Myocyte (in vitro differentiated cells): ENCODE measurements at places on chromosomes 4 and X. TPM values are rescaled to one million over a fixed set of nuclear protein-coding genes. Genes with fewer than 3 reads are reported as not detected.

The PNCK gene
- total RNA-seq, result 1.1 and 2.1 TPM in 2 replicates

The LNX1 gene
- 20.4 and 35.3 TPM in 2 replicates for total RNA-seq

The FOXR2 gene
- not detected in 2 replicates for total RNA-seq

The TKTL1 gene
- 0.26 TPM in 1 of 2 replicates, not detected in the other for total RNA-seq

The RTL9 gene
- total RNA-seq, result 0.52 and 1.2 TPM in 2 replicates

The GPRIN3 gene
- 0.10 and 0.35 TPM in 2 replicates for total RNA-seq

The ETFDH gene
- 21.9 and 25.4 TPM in 2 replicates for total RNA-seq

The GPRASP1 gene
- 1.3 and 1.8 TPM in 2 replicates for total RNA-seq

The NDNF gene
- total RNA-seq, result not detected in 2 replicates

- no peak for DNase-seq
Observed at GRCh38 chr4:10606483-10607155, 77.9 kb downstream of the CLNK start.

GRCh38 chrX:48003367-48003757 is 427 bp downstream of the ZNF182 start:
- no peak for DNase-seq

GRCh38 chr4:53321151-53321983 is 44.5 kb downstream of the SCFD2 start:
- peak; percentile 54 for DNase-seq

- DNase-seq, result peak; percentile 57
Observed at GRCh38 chrX:30302956-30303355, 6.2 kb downstream of the NR0B1 start.

- no peak for DNase-seq
Observed at GRCh38 chr4:86788826-86789225, 60.4 kb downstream of the SLC10A6 start.

DNA sequence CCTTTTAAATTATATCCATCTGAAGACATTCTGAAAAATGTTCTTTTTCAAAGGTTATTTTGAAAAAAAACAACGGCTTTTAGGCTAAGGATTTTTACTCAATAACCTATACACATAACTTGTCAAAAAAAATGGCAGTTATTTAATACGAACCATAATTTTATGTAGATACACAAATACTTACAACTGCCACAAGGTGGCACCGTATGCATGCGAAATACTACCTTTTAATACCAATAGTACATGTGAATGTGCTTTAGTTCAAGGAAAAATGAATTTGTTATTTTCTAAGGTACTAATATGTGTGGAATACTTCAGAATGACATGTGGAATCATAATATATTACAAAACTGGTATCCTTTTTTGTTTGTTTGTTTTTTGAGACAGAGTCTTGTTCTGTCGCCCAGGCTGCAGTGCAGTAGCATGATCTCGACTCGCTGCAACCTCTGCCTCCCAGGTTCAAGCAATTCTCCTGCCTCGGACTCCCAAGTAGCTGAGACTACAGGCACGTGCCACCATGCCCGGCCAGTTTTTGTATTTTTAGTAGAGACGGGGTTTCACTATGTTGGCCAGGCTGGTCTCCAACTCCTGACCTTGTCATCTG is 4.6 kb upstream of the MAD2L1 start:
- DNase-seq, result peak; percentile 68

GRCh38 chr4:87738483-87738882 is 60.9 kb upstream of the IBSP start:
- DNase-seq, result no peak

DNA sequence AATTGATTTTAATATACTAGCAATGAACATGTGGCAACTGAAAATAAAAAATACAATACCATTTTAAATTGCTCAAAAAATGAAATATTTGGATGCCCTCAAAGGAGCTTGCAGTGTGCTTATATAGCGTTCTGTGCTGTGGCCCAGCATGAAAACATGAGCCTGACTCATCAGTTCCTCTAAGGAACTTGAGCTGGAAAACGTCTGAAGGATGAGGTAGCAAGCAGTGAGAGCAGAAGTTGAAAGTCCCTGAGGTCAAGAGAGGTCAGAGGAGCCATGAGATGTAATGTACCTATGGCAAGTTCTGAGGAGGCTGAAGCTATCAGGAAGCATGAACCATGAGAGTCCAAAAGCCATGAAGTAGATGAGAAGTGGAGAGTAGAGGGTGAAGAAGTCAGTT is 59.7 kb downstream of the HMGB3 start:
- no peak for DNase-seq

DNA sequence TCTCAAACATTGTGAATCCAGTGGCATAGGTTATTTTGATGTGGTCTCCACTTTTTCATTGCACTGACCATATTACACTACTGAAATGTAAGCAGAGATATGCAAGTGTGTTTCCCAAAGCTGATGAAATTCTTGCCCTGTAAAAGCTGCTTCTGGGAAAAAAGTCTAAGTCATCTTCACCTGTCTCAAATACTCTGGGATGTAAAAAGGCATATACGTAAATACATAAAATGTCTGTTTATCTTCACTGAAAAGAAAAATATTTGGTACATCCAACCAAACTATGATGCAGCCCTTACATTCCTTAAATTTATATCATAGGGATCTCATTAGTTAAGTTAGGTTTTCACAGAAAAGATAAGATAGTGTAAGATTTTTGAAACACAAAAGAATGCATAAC is 7.9 kb downstream of the KDR start:
- DNase-seq, result no peak

DNA sequence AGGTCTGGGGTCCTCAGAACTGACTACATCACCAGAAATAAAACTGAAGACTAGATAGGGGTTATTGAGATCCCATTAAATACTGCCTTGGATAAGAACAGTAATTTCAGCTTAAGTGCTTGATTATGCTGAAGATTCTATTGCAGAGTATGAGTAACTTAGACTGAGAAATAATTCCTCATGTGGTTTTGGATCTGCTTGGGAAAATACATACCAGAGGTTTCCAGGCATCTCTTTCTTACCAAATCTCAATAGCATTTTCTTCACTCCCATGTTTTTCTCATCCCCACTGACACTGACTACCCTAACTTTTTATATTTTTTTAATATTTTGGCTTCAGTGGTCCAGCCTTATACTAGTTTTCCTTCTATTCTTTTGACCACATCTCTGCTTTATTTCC is 92.0 kb upstream of the TEX13D start:
- no peak for DNase-seq

DNA sequence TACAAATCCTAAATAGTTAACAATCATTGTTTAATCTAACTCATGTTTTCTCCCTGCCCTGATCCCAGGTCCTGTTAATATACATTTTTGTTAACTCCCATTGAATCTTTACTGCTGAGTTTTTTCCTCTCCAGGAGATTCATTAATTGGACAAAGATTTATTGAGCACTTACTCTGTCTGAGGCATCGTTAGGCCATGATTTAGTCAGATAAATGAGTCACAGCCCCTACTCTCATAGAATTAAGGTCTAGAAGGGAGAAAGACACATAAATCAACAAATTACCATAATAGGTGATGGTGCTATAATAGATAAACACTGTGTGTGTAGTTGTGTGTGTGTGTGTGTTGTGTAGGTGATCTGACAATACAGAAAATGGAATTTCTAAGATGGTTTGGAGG is 112.5 kb downstream of the MAPK10 start:
- no peak for DNase-seq

DNA sequence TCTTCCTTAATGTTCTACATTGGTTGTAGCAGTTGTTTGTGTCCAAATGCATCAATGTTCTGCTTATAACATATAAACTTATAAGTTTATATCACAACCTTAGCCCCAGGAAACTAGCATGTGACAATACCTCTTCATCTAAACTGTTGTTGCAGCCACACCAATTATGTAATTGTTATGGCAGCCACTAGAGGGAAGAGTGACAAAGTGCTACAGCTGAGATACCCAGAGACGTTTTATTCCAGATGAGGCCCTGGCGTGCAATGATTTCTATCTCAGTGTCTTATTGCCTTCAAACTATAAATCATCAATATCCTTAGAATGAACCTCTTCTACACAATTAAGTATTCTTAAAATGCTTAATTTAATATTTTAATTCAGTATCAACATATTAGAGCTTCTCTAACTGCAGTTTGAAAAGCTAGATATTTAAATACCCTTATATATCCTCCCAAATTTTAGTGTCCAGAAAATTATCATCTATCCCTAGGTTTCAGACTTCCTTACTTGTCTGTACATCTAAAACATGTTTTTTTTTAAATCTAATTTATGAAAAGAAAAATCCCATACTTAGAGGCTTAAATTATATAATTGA is 171.6 kb downstream of the PCDH10 start:
- DNase-seq, result peak; percentile 52

DNA sequence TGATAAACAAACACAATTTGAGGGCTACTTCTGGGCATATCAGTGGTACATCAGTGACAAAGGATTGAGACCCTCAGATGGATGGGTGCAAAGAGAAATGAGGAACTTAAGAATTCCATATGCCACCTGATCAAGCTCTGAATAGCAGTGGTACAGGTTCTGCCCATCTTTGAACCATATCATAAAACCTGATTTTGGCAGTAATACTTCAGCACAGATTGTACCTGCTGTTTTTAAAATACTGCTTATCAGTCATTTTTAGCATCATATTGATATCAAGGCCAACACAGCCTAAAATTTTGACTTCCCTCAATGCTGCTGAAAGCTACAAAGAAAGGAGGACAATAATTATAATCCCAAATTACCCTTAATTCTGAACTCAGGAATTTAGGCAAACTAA is 41.5 kb downstream of the ANK2 start:
- no peak for DNase-seq

DNA sequence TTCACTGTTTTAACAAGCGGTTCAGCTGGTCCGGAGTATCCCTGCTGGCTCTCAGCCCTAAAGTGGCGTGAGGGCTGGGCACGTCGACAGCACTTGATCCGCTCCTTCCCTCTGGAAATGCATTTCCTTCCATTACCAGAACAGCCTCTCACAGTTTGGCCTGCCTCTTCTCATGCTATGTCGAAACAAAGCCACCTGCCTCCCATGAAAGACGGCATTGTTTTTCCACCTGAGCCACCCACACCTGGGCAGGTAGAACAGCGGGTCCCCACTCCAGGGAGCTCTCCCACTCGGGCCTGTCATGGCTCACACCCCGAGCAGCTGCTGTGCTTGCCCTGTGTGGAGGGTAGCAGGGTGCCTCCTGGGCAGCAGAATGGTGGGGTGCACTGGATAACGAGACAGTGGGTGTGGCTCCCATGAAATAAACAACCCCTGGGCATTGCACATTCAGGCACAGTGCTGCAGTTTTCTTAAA is 86.2 kb downstream of the FHDC1 start:
- DNase-seq, result no peak

DNA sequence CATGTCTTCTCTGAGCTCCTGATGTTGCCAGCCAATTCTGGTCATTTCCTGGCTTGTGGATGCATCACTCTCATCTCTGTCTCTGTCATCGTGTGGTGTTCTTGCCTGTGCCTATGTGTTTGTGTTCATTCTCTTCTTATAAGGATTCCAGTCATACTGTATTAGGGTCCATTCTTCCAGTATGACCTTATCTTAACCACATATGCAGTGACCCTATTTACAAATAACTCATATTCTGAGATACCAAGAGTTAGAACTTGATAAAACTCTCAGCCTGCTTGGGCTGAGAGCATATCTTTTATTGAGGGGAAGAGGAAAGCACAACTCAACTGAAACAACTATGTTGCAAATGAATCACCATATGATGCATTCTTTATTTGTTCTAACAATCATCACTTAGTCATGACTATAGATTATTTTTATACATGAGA is 189.0 kb upstream of the ANXA10 start:
- DNase-seq, result no peak

- DNase-seq, result no peak
Observed at GRCh38 chr4:120812216-120812615, 110.3 kb downstream of the PRDM5 start.

GRCh38 chr4:156191044-156191781 is 237.5 kb upstream of the CTSO start:
- no peak for DNase-seq

- no peak for DNase-seq
Observed at GRCh38 chrX:135295238-135295943, 13.9 kb upstream of the ETDC start.

DNA sequence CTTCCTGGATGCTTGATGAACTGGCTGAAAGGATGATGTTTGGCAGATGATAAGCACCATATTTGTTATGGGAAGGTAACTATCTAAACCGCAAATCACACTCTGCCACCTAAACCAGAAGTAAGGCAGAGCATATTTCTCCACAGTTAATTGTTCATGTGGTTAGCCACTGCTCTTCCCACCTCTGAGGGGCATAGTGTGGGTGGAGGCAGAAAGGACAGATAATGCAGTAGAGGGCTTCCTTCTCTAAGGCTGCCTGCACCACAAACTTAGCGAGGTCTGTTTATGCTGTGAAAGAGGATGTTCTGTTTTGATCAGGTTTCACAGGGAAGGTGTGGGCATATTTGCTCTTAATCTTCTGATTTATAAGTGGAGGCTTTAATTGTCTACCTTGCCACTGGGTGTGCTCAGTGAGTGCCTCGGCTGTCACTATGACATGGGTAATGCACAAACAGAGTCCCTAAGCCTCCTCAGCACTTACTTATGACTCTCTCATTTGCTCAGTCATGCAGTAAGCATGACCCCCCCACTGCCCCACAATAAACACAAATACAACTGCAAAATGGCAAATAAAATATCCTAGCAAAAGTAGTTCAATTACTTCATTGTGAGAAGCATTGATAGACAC is 401.0 kb downstream of the TMA16 start:
- no peak for DNase-seq
